ENCODE measurements at places on chromosomes 16 and 17.

- no peak for DNase-seq
These were observed 18.5 kb downstream of the GAA start for GRCh38 chr17:80119839-80120238.

- no peak for DNase-seq
These were observed at the start of gene CTF1 for GRCh38 chr16:30896261-30896888. CTF1 (plus strand) TSS chr16:30896614; CDS start chr16:30896644, 30 bp downstream.

DNA sequence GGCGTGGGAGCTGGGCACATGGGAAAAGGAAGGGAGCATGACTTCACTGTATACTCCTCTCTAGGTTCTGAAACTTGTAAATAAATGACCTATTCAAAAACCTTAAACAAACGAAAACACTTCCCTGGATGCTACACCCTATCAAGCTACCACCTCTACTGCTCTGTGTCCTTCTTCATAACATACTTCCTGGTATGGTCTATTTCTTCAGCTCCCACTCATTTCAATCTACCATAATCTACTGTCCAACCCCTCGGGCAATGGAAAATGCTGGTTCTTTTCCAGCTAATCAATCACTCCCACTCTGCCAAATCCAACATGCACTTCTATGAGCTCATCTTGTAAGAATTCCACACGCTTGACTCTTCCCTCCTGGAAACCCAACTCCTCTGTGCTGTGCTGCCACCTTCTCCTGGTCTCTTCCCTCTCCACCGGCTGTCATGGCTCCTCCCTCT lies 42.4 kb downstream of the AMFR start:
- DNase-seq: no peak

GRCh38 chr17:74853048-74853397 lies 6.7 kb downstream of the GRIN2C start:
- DNase-seq: no peak

- peak; percentile 63 for DNase-seq
These were observed 9.2 kb downstream of the TBKBP1 start for GRCh38 chr17:47703191-47703591.

GRCh38 chr17:1629504-1630310 lies 1.1 kb upstream of the SLC43A2 start:
- peak; percentile 82 for DNase-seq

DNA sequence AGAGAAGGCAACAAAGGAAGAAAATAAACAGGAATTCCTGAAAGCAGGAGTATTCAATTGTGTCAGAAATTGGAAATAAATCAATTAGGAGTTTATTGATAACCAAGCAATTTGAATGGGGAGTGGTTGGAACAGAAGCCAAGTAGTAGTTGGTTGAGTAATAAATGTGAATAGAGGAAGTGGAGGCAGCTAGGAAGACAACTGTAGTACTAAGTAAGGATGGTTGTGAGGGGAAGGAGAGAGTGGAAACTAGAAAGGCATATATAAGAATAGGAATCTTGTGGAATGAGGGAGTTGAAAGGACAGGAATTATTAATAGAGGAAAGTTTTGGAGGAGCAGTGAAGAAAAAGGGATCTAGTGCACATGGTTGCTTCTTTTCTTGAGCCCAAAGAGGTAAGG lies 34.4 kb downstream of the NFAT5 start:
- no peak for DNase-seq

DNA sequence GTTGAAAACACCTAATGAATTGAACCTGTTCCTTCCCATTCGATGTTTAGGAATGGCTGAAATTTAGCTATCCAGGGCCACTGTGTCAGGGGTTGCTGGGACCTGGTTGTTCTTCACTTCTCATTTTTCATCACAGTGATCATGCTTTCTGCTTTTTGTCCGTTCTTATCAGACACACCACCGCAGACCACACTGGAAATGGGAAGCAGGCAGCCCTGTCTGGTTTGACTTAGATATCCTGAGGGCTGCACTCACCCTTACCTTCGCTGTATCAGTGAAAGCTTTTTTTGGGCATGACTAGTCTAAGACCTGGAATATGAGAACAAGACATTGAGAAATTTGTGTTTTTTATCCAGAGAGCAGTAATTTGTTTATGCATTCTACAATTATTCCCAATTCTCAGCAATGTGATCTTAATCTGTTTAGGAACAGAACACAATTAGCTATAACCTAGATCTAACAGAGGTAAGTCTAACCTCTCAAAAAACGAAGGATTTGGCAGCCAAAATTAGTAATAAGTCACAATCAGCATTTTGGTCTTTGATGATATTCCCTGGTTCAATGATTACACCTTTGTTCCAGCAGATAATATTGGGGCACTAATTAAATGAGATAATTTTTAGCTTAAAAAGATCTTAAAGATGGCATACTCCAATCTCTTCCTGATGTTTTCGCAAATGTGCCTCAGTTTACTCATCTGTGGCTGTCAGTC lies 126.0 kb upstream of the GOT2 start:
- DNase-seq: no peak

- DNase-seq: no peak
These were observed 85.7 kb downstream of the CMIP start for GRCh38 chr16:81530296-81530721.

DNA sequence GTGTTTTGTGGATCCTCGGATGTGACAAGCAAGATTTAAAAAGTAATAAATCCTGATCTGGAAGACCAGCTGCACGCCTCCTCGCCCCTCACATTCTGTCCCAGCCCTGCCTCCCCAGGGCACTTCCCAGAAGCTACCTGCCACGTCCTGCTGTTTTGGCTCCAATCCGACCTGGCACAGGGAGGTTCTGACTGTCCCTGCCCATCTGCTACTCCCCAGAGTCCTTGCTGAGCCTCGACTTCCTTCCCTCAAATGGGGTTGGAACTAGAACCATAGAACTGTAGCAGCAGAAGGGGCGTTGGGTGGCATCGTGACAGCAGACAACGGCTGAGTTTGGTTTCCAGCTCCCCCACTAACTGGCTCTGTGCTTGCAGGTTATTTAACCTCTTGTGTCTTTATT lies 71.7 kb downstream of the RPH3AL start:
- DNase-seq: no peak

DNA sequence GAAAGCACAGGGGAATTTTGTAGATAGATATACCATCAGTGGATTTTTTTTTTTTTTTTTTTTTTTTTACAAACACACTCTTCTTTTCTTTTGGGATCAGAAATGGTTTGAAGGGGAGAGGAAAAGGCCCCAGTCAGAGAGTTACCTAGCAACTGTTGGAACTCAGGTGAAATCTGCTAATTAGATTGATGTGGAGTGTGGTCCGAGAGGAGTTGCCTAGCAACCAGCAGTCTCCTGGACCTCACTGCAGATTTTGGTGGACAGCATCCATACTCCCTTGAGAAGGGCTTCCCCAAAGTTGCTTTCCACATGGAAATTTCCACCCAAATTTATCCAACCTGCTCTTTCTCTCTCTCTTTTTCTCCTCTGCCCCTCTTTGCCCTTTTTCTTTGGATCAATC lies 165.4 kb downstream of the UTP18 start:
- no peak for DNase-seq
